Activated CD4-positive, alpha-beta T cell treated with anti-CD3 and anti-CD28 coated beads for 36 hours (primary cell): ENCODE measurements at places on chromosomes 2 and 18.

DNA sequence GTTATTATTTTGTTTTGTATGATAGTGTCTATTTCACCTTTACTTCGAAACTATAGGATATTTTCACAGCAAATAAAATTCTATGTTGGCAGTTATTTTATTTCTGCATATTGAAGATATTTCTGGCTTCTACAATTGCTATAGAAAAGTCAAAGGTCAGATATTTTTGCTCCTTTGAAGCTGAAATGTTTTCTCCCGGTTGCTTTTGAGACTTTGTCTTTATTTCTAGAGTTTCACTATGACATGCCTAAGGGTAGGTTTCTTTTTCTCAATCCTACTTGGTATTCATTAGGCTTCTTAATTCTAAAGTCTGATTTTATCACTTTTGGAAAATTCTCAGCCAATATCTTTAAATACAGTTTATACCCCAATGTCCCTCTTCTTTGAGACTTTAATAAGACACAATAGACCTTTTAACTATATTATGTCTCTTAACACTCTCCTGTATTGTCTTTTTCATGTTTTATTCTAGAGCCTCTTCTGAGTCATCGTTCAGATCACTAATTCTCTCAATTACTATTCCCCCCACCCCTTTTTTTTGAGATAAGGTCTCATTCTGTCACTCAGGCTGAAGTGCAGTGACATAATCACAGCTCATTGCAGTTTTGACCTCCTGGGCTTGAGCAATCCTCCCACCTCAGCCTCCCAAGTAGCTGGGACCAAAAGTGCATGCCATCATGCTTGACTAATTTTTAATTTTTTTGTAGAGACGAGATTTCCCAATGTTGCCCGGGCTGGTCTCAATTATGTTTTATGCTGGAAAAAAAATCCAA, 50.5 kb downstream of the USP37 start:
- peak; percentile 15 for DNase-seq

GRCh38 chr2:15507061-15507460, 54.1 kb downstream of the NBAS start:
- no peak for DNase-seq

- DNase-seq, result no peak
Measured at GRCh38 chr2:161972866-161973265, 101.1 kb downstream of the DPP4 start.

DNA sequence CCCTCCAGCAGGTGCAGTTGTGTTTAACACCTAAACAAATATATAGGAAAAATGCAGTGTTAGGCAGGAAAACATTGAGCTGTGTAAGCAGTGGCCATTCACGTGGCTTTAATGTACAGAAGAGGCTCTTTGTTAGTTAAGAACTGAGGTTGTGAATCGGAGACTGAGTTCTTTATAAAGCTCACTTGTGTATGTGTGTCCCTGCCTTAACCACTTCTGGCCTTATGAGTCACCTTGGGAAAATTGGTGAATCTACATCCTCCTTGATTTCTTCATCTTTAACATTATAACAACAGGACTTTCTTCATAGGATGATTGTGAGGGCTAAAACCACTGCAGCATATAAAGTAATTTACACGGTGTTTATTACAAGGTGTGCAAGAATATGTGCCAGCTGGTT, 188.4 kb upstream of the TPO start:
- DNase-seq, result no peak

DNA sequence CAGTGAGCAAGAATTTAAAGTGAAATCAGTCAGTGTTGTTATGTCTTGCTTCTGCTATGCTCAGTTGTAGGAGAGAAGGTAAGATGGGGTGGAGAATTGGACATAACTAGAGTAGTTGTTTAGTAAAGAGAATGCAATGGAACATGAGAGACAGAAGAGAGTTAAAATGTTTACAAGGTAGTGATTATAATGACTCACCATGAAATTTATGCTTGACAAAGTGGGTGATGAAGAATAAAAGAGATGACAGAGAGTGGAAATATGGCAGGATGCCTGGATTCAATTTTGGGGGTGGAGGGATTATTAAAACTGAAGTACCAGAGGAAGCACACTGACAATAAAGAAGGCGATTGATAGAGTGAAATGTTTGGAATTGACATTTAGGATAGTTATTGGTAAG, 10.6 kb downstream of the SCG2 start:
- no peak for DNase-seq

DNA sequence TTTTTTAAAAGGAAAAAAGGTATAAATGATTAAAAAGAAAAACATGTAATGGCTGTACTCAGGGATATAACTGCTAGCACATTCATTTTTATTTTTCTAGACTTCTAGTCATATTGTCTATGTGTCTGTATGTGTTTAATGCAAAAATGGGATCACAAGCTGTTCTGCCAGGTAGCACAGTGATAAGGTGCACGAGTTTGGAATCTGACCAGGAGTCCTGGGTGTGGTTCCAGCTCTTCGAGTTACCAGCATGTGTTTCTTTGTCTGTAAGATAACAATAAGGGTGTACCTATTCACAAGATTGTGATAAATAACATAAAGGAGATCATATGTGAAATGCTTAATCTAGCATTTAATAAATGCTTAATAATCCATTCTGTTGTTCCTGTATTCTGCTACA, 145.3 kb downstream of the PKP4 start:
- DNase-seq, result no peak
